ENCODE measurements at places on chromosomes 5 and 9.

DNA sequence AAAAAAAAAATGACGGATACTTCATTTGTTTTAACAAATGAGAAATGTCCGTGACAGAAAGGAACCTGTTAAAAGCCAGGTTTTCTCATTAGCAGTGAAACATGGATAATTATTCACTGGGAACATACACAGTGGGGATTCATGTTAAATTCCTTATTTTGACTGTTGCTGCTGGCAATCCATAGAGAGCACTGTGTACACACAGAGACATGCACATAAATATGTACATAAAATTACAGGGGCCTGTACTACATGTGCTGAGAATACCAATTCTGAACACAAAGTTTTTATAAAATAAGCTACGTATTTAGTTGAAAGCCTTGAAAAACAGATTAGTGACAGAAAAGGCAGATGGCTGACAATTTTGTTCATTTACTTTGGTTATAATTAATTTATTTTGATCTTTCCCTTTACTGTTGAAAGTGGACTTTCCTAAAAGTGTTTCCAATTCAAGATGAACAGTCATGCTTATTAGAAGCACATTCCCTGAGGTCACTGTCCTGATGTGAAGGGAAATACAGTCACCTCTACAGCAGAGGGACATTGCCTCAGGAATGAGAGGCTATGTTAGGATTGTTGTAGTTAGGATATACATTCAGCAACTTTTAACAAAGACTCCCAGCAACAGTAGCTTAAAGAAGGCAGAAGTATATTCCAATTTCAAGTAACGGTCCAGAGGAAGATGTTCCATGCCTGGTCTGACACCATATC, 166.7 kb downstream of the SAXO1 start:
- no peak for DNase-seq

DNA sequence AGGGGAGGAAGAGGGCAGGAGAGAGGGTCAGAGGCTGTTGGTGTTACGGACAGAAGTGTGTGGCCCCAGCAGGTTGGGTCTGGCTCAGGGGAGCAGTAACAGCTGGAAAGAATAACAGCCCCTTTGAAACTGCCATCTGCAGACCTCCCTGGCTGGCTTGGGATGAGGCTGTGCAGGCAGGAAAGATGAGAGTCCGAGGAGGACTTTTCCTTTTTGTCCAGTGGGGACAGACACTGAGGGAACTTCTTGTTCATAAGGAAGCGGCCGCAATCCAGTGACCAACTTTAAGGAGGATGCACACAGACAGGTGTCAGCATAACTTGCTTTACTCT, 14.8 kb upstream of the PLEKHG4B start:
- no peak for DNase-seq

- DNase-seq = no peak
Measured at GRCh38 chr9:12230708-12231107, 462.5 kb upstream of the TYRP1 start.

GRCh38 chr9:68794898-68795297, 89.9 kb downstream of the PIP5K1B start:
- DNase-seq = no peak

- DNase-seq = no peak
Measured at GRCh38 chr9:128481561-128481960, 23.0 kb upstream of the GLE1 start.

GRCh38 chr5:177382423-177383029, 1.7 kb upstream of the SLC34A1 start:
- DNase-seq = peak; percentile 54

DNA sequence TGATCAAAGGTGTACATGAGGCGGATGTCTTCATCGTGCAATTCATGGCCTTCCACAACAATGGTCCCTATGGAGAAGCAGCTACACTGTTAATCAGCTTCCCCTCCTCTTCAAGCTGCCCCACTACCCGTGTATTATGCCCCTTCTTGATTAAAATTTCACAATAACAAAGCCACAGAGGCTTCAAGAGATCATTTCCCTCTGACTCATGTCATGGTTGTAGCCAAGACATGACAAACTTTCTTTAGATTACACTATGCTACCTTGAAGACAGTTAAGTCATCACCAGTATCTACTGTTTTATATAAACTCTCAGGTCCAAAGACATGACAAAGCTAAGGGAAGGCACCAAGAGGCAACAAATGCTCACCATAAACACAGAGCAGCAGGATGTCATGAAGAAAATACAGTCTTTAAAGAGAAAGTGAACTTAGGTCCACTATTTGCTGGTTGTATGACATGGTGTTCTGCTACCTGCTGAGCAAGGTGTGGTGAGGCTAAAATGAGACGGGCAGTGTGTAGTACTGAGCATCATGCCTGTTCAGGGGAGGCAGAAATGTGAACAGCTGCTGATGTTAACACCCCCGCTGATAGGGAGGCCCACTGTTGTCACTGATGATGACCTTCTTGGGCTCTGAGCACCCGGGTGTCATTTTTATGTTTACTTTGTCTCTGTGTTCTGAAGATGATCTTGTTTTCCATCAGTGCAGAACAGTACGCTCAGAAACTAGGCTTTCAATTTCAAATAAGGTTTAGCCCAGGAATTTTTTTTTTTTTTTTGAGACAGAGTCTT, 48.3 kb downstream of the IARS1 start:
- no peak for DNase-seq

- DNase-seq = no peak
Measured at GRCh38 chr9:82320566-82320965, 332.0 kb downstream of the SPATA31D1 start.

GRCh38 chr5:54146916-54147315, 163.5 kb downstream of the ARL15 start:
- no peak for DNase-seq

GRCh38 chr5:73129143-73129542, 8.8 kb downstream of the TMEM171 start:
- DNase-seq = no peak

GRCh38 chr5:144427866-144428265, 257.2 kb downstream of the KCTD16 start:
- no peak for DNase-seq

- DNase-seq = no peak
Measured at GRCh38 chr5:66247176-66247960, 103.3 kb downstream of the SREK1 start.

DNA sequence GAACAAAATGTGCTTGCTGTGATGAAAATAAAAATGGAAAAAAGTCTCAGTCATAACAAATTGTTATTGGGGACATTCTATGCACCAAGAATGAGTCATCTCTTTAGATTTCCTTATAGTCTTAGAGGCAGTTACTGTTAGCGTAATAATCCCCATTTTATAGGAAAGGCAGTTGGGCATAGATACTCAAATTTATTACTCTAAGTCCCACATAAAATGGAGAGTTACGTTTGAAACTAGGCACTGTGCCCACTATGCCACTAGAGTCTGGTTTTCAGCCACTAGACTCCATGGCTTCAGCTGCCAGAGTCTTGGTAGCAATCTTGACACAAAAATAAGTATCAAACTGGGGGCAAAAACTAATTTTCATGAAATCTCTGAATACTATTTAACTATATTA, 317.9 kb upstream of the MEF2C start:
- DNase-seq = no peak

GRCh38 chr9:135888766-135889394, 18.5 kb downstream of the CAMSAP1 start:
- DNase-seq = no peak

DNA sequence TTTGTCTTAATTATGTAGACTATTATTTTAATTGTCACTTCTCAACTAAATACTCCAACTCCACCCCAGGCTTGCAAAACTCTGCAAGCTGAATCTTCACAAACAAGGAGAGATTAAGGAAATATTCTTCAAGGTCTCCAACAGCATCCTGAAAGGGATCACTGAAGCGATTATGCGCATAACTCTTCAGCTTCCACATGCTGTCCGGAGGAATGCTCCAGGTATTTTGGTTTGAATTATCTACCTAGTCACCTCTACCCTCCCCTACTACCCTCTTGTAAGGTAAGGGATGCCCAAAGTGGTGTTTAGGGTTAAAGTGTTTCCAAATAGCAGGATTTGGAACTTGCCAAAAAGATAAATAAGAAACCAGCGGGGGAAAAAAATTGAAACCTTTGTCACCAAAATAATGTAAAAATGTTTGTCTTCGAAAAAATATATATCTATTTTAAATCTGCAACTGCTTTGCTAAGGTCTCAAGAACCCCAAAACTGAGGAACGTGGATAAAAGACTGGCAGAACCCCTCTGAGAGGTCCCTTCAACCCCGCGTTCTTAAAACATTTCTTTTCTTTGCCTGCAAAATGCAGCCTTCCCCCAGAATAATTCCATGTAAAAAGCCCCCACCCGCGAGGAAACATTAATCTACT, 11.6 kb downstream of the PTCH1 start:
- DNase-seq = no peak

DNA sequence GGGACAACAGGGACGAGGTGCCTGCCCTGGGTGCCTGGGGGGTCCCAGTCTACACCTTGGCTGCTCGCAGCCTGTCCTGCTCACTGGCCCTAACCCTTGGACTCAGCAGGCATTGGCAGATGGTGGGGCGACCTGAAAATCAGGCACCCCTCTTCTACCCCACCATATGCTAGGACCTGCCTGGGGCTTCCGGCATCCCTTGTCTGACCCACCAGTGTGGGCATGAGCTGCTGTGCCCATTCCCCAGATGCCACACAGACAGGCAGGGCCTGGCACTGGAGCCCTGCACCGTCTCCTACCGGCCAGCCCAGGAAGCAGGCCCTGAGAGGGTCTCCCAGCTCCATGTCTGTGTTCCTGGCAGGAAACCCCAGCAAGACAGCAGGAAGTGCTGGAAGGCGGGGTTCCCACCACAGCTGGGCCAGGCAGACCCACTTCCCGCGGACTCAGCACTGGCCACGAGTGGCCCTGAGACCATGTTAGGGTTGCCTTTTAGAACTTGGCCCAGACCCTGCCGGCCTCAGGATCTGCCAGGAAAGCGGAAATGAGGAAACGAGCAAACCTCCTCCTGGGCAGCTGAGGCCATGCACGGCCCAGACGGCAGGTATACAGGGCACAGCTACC, 3.1 kb downstream of the NINJ1 start:
- DNase-seq = no peak

DNA sequence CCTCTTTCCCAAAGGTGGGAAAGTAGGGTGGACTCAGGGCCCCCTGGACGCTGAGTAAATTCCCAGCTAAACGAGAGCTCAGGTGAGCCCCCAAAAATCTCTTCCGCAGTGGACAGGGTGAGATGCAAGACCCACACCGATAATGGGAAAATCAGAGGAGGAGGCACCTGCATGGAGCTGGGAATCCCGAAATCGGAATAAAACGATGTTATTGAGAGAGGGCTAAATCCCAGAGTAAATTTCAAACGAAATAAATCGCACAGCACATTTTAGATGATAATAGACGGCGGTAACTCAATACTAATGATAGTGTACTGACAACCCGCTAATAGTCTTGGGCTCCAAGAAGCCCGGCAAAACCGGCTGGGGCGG, 3.0 kb upstream of the BARHL1 start:
- no peak for DNase-seq

- DNase-seq = no peak
Measured at GRCh38 chr5:64040490-64040889, 78.2 kb upstream of the HTR1A start.

- no peak for DNase-seq
Measured at GRCh38 chr9:120899490-120900068, 22.6 kb upstream of the PHF19 start.

- DNase-seq = no peak
Measured at GRCh38 chr5:142828797-142829535, 58.8 kb downstream of the ARHGAP26 start.

DNA sequence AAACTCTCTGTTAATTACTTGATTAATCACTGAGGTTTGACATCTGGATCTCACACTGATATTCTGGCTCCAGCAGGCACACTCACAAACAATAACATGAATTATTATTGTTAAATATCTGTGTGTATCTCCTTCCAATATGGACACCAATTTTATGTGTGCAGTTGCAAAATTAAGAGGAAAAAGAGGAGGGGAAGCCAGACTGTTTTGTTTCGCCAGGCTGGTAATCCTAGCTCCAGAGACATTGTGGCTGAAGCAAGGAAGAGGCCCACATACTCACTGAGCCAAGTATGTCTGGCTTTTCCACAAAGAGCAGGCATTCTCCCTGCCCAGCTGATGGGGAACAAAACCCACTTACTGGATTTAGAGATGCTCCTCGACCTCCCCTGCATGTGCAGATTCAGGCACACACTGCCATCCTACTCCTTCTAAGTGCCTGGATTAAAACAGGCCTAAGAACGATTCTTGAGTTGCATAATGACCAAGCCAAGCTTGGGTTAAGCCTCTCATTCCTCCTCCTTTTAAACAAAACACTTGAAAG, 181.9 kb downstream of the ESM1 start:
- DNase-seq = no peak

- DNase-seq = no peak
Measured at GRCh38 chr9:85202596-85202995, 533.1 kb downstream of the NTRK2 start.

- DNase-seq = no peak
Measured at GRCh38 chr9:14243514-14244042, 70.4 kb downstream of the NFIB start.

GRCh38 chr5:16120579-16120978, 59.0 kb downstream of the MARCHF11 start:
- no peak for DNase-seq

DNA sequence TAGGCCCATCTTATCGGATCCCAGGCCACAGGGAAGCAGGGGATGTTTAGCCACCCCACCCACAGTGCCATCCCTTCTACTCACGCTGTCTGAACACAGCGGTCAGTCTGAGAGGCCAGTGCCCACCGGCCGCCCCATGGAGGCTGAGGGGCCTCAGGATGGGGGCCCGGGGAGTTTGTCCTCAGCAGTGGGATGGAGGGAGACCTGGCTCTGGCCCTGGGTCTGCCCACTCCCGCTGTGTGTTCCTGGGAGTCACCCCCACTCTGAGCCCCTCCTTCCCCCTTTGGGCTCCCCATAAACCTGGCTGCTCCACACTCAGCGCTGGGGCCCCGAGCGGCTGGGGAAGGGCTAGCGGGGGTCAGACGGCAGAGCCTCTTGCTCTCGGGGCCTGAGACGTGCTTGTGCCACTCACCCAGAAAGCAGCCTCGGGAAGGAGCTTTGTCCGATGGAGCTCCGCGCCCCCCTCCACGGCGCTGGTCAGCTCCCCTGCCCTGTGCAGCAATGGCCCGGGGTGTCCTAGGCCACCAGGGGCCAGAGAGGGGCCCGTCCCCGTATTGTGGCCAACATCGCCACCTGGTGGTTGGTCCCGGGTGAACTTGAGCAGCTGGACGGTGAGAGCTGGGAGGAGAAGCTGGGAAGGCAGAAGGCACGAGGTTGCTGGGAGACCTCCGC, 10.9 kb upstream of the LAMC3 start:
- DNase-seq = no peak

DNA sequence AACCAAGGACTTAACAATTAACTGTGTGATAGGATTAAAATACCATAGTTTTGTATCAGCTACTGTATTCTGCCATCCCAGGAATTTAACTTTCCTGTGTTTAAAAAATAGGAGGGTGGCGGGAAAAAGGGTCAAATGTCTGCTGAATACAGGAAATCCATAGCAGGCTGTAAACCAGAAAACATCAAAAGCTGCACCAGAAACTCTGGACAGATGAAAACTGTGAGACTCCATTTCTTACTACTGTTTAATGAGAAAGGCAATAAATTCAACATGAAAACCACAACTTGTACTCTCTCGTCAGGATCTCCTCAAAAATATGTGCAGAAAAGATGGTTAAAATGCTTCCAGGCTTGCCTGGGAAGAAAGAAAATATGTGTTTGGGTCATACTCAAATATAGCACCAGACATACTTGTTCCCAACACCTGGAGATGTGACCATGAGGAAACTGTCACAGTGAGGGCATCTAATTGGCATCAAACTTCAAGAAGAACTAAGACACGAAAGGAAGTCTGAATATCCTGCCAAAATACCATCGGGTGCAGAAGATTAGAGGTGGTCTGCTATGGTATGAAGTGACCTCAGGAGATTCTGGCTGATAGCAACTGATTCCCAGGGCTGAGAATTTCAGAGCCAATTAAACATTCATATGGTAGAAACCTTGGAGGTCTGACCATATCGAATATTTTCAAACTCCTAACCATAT, 164.7 kb upstream of the TARS1 start:
- DNase-seq = no peak

Data from CD4-positive, alpha-beta T cell treated with Interleukin-6 at 100 ng/mL for 8 hours (primary cell).